Amygdala (tissue), 56 donors: ENCODE measurements at places on chromosomes 6 and 20.

DNA sequence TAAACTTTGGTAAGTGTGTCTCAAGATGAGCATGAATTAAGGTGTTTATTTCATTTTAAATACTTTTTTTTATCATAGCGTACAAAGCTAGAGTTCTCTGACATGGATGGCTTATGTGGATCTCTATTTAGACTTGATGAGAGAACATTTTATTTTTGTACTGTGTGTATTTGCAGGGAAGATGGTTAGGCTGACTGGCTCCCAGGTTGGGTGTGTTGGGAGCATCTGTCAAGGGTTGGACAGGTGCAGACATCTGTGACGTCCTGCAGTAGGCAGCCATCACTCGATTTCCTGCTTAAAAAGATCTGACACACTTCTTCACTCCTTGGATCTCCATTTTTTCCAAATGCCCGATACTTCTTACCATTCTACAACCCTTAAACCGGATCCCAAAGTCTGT is 221.9 kb upstream of the QKI start:
- DNase-seq = no peak

GRCh38 chr6:147397306-147397705 is 111.2 kb upstream of the SAMD5 start:
- no peak for DNase-seq

DNA sequence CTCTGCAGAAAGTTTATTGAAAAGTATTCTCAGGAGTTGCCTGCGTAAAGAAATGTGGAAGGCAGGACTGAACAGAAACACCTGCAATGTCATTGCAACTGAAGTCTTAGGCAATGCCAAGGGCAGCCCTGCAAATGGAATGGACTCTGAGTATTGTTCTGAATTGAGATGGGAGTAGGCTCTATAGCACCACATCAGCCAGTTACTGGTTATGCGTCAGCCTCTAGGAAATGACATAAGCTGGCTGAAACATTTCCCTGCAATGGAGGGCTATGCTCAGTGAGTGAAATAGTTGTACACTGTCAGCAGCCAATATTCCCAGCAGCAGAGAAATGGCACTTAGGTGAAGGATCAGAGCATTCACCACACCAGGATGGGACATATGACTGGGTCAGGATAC is 13.8 kb upstream of the GJE1 start:
- DNase-seq = no peak

DNA sequence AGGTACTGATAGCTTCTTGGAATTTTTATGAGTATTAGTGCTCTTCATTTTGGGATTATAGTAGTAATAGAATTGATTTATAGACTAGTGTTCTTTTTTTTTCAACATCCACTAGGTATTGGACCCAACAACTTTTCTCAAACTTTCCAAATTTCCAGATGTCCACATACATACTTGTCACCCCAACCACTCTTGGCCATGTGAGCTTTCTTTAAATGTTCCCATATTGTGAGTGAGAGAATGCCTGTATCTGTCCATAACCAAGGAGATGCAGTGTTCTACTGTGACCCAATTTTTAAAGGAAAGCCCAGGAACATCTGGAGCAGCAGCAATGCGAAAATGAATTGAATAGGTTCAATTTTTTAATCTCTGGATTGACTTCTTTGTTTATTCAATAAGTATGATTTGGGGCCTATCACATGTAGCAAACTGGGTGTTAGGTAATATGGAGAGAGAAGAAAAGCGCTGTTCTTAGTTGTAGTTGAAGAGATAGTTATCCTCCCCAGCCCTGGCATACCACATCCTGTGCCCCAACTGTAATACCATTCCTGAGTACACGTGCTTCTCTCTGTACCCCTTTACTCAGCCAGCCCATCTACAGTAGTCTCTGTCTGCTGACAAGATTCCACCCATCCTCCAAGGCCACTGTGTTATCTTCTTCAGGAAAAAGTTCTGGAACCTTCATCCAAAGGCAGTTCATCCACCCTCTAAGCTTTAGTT is 116.8 kb upstream of the SUPT3H start:
- DNase-seq = no peak

DNA sequence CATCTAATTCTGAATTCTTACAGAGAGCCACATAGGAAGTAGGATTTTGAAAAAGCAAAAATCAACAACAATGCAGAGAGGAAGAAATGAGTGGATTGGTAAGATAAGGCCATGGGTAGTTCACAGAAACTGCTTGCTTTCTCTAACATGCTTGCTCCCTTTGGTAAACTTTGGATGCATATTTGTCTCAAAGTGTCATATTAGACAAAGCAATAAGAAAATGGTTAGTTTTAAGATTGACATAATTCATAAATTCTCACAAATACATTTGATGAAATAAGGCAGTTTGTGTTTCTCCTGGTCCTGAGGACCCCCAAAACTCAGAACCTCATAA is 31.7 kb downstream of the UTRN start:
- DNase-seq = no peak

GRCh38 chr6:167806061-167806700 is 20.5 kb upstream of the AFDN start:
- DNase-seq = no peak

DNA sequence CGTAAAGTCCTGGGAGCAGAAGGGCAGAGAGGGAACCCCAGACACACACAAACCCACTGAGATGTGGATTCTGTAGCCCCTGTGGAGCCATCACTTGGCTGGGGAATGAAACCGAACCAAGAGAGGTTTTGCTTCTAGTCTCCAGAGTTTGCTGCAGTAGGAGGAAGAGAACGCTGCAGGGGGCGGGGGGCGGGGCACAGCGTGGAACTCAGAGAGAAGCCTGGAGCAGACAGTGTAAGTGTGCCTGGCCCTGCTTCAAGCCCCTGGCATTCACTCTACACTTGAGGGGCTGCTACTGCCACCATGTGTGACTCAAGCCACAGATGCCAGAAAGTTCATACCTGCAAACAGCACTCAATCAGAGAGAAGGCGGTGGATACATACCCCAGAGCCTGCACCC is 18.9 kb downstream of the GABRR1 start:
- DNase-seq = no peak

GRCh38 chr6:56840467-56841380 is 114.2 kb upstream of the BEND6 start:
- DNase-seq = no peak

- DNase-seq = no peak
Measured at GRCh38 chr6:36566418-36566905, 19.2 kb upstream of the STK38 start.

- no peak for DNase-seq
Measured at GRCh38 chr6:116772450-116772849, 6.9 kb upstream of the FAM162B start.

- DNase-seq = no peak
Measured at GRCh38 chr6:167686204-167686893, 140.4 kb upstream of the AFDN start.

GRCh38 chr6:117449549-117450439 is 24.1 kb upstream of the ROS1 start:
- no peak for DNase-seq

DNA sequence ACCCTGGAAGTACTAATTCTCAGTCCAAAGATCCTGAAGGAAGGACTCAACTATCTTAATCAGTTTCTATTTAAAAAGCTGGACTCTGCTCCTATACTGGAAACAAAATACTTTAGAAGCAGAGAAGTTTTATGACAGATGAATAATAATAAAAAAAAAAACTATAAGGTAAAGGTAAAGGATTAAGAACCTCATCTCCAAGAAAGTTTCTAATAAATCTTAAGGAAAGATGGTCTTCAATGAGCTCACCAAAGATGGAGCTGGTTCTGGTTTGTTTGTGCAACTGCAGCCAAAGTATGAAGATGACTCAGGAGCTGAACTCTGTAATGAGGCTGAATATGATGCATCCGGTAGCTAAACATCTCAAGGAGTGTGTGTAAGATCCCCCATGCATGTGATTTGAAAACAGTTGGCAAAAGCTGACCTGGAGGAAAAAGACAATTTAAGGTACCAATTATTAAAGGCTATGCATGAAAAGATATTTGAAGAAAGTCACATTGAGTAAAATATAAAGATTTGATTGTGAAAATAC is 25.2 kb downstream of the MED23 start:
- DNase-seq = no peak

GRCh38 chr20:50516180-50516934 is 6.2 kb downstream of the PTPN1 start:
- DNase-seq = no peak

DNA sequence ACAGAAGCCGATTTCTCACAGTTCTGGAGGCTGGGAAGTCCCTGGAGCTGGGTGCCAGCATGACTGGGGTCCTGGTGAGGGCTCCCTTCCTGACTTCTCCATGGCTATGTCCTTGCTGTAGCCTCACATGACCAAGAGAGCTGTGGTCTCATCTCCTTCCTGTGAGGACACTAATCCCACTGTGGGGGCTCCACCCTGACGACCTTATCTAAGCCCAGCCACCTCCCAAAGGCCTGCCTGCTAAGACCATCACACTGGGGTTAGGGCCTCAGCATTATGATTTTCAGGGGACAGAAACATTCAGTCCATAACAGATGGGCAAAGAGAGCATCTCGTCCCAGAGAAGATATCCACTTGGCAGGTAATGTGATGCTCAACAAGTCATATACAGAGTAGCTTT is 16.8 kb downstream of the RPP40 start:
- DNase-seq = no peak

DNA sequence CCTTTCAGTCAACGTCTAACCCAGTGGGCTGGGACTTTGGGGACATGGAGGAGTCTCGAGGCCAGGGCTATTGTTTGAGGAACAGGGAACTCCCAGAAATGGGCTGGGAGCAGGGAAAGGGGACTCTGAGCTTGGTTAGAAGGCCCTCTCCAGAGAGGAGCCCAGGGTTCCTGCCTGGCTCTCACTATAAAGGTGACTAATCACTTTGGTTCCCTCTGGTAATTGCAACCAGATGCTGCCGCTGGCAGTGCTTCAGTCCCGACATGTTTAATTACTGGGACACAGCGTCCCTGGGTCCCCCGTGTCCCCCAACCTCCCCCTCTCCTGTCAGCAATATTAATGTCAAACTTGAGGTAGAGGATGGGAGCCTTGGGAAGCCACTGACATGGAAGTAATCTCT is 5.0 kb upstream of the GDF5 start:
- no peak for DNase-seq

- DNase-seq = no peak
Measured at GRCh38 chr20:34402461-34402860, 39.4 kb downstream of the ITCH start.

- DNase-seq = no peak
Measured at GRCh38 chr6:14337152-14337551, 219.6 kb downstream of the CD83 start.

- DNase-seq = no peak
Measured at GRCh38 chr6:24689964-24690363, 23.1 kb downstream of the ACOT13 start.

- DNase-seq = no peak
Measured at GRCh38 chr20:20364593-20365479, 3.1 kb upstream of the INSM1 start.

- no peak for DNase-seq
Measured at GRCh38 chr6:109024368-109024767, 70.3 kb downstream of the SESN1 start.

DNA sequence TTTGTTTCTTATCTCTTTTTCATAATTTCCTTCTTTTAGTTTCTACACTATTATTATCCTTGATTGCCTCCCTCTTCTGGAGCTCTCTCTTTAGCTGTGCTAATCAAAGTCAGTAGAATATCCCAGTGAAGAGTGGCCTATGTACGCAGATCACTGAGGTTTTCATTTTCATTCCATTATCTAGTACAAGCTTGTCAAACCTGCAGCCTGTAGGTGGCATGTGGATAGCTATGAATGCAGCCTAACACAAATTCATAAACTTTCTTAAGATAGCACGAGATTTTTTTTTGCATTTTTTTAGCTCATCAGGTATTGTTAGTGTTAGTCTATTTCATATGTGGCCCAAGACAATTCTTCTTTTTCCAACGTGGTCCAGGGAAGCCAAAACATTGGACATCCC is 825.7 kb upstream of the MAP3K7 start:
- no peak for DNase-seq

GRCh38 chr6:166206510-166207283 is 39.0 kb upstream of the TBXT start:
- no peak for DNase-seq

DNA sequence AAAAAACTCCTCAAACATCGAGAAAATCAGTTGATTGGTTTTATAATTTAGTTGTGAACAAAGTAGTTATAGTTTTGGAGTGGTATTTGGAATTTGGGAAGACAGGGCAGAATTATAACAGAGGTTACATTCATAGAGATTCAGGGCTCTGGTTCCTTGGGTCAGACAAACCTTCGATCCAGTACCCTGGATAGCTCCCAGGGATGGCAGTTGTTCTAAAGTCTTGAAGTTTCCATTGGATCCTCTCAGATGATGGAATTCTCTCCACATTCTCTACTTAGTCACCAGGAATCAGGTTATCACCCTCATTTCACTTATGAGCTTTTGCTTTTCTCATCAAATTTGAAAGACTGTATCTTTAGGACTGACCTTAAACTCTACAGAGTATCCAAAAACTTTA is 285.1 kb downstream of the CENPW start:
- DNase-seq = no peak

DNA sequence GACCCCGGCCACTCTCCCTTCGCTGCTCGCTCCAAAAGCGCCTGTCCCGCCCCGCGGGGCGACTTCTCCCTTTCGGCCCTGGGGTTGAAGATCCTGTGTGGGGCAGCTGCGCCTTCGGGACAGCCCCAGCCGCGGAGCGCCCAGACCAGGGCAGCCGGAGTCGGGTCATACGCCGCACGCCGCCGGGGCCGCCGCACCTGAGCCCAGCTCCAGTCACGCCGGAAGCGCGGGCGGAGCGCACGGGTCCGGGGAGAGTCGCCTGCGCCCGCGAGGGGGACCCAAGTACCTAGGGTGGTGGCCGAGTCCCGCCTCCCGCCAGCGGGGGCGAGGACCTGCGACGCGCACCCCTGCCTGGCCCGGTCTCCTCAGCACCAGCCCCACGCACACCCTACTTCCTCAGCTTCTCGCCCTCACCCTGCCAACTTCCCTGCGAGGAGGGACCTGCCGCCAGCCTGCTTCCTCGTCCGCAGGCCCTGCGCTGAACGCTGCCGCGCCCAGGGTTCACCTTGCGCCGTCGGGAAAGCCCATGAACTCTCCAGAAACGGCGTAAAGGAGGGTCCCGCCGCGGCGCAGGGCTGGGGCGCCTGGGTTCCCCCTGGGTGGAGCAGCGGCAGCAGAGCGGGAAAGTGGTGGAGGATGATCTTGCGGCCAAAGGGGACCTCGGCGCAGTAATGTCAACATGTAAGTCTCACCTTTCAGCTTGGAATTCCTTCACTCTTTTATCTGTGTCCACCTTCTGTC is at the start of gene ADGRG6:
Gene ADGRG6, plus strand, starts transcription at position 357 of the 741 bp plus-strand sequence. Its CDS starts 323 bp downstream, at position 680.
- no peak for DNase-seq

- no peak for DNase-seq
Measured at GRCh38 chr6:136822046-136822375, 381 bp upstream of the PEX7 start.

GRCh38 chr6:83974409-83975050 is 59.0 kb upstream of the MRAP2 start:
- no peak for DNase-seq

GRCh38 chr6:57089687-57090457 is at the start of gene ZNF451:
ZNF451 (plus strand) TSS chr6:57090188; CDS start chr6:57090254, 66 bp downstream.
- DNase-seq = peak; percentile 92

DNA sequence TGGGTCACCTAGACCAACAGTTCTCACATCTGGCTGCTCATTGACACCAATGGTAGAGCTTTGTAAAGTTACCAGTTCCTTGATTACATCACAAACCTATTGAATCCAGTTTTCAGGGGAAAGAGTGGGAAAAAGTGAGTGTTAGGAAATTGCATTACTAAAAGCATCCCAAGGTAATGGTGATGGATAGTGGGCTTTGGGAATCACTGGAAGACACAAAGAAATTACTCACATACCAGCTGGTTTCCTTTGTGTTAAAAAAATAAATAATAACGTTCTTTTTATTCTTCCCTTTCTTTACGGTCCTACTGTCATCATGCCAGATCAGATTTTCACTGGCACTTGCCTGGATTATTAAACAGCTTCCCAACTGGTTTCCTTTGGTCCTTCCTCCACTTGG is 370.7 kb downstream of the RFPL4B start:
- DNase-seq = no peak
